ENCODE measurements at places on chromosomes 4 and X.

DNA sequence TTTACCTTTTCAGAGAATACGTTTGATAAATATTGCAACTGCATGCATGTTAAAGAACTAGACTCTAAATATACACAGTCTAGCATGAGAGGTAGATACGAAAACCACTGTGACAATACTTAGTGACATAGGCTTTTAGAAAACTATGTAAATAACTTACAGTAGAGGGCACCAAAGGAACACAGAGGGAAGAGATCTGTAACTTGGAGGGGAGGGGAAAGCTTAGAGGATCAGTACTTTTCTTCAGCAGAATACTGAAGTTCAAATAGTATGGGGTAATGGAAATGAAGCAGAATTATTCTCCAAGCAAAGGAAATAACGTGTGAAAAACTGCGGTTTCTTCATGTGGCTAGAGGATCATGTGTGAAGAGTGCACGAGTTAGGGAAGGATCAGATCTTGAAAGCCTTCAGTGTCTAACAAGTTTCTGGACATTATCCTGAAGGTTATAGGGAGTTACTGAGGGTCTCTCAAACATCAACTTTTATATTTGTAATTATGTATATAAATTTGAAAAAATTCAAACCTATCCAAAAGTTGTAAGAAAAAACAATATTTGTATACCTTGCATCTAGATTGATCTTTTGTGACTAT, 264.3 kb downstream of the NPFFR2 start:
- DNase-seq = peak; percentile 65

DNA sequence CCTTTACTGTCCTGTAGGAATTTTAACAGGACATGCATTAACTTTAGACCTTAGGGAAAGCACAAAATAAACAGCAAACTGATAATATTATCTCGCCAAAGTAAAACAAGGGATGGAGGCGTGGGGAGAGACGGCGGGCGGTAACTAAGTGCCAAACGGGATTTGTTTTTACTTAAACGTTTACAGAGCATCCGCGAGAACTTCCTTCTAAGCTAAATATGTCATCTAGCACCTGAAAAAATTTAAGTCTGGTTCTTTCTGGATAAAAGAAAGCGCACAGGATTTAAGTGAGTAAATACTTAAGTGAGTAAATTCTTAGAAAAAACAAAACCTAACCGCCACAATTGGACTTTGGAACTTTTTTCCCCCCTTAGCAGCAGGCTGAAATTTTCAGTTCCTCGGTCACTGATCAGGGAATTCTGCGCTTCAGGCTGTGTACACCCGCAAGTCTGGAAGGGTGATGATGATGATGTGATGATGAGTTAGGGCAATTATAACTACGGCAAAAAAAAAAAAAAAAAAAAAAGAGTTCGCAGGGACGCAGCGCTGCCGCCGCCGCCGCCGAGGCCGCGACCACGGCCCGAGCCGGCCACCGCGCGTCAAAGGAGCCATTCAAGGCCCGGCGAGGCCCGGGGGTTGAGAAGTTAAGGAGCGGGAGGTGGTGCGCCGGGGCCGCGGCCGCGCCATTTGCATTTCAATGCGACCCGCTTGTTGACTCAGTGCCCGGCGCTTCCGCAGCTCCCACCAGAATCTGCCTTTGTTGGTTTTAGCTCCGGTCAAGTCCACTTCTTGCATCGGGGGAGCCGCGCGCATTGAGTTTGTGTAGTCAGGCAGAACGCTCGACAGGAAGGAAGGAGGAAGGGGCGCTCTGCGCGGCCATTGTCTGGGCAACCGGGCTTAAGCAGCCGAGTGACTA, 108.8 kb downstream of the SPRY1 start:
- peak; percentile 58 for DNase-seq

DNA sequence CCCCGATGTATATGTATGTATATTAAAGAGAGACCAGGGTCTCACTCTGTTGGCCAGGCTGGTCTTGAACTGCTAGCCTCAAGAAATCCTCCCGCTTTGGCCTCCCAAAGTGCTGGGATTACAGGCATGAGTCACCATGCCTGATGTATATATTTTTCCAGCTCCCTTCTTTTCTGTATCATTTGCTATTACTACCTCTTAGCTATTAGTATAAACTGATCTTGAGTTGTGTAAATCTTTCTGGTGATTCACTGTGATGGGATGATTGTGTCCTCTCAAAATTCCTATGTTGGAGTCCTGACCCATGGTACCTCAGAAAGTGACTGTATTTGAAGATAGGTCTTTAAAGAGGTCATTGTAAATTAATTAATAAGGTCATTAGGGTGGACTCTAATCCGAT, 53.1 kb downstream of the HPRT1 start:
- peak; percentile 16 for DNase-seq

- DNase-seq = no peak
Measured at GRCh38 chr4:1980561-1981041, 28.2 kb downstream of the NELFA start.

DNA sequence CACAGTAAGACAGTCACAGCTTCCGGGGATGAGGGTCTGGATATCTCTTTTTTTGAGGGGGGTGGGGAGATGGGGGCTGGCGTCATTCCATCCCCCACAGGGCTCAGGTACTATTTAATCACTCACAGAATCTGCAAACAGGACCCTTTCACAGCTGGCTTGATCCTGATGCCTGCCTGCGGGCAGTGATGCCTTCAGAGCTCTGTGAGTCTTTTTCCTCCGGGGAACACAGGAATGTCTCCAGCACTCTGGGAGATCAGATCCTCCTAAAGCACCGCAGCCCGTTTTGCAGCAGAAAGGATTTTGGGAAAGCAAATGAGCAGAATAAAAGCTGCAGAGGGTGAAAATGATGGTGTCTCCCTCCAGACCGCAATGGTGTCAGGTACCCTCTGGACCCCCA, 13.2 kb upstream of the SHOX start:
- DNase-seq = no peak

DNA sequence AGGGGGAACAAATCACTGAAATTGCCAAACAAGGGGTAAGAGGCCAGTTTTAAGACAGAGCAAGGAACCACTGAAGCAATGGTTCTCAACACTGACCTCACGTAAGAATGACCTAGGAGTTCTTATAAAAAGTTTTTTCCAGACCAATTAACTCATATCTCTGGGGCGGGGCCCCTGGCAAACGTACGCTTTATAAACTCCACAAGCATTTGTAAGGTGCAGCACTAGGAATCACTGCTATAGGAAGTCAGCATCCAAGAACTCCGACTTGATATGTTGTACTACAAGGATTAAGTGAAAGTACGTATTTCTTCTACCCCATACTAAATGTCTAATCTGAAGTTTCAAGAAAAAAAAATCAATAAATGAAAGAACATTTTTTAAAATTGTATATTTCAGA, 269.9 kb downstream of the RCHY1 start:
- DNase-seq = no peak

DNA sequence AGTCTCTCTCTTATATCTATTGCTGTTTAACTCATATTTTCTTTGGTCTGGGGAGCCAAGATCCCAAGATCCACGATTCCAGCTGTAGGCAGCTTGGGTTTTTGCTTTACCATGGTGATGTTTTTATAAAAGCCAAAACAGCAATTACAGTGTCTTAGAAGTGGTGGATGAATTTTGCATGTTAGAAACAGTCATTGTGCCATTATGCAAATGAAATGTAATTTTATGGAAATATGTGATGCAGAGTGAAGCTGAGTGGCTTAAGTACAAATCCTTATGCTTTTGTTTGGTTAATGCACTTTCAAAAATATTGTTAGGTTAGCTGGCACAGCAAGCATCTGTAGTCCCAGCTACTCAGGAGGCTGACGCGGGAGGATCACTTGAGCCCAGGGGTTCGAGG, 32.8 kb upstream of the PTTG2 start:
- no peak for DNase-seq

DNA sequence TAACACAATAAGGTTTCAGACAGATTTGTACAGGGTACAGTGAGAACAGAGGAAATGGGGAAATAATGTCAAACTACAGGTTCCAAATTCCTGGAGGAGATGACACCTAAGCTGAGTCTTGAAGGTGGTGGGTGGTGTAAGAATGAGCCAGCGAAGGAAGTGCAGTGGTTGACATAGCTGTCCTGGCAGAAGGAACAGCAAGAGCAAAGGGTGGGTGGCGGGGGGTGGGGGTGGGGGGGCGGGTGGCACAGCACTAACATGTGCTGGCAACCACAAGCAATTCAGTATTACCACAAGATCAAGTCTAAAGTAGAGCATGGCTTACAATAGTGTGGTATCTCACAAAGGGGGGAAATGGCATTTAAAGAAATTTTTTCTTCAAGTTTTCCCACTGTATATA, 13.1 kb upstream of the G3BP2 start:
- no peak for DNase-seq

- no peak for DNase-seq
Measured at GRCh38 chr4:123984886-123985285, 588.3 kb downstream of the SPRY1 start.

DNA sequence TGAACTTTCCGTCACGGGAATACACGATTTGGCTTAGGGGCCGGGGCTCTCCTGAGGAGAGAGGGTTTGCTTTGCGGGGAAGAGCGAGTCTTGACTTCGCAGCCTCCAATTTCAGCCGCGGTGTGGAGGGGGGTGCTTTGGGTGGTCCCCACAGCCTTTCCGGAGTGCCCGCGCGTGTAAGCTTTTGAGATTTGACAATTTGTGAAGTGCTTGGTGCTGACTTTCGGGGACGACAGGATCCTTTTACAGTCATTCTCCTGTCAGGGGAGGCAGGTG, 355 bp downstream of the SCML1 start:
- DNase-seq = no peak

- DNase-seq = no peak
Measured at GRCh38 chr4:16075061-16075460, 8.8 kb downstream of the PROM1 start.

DNA sequence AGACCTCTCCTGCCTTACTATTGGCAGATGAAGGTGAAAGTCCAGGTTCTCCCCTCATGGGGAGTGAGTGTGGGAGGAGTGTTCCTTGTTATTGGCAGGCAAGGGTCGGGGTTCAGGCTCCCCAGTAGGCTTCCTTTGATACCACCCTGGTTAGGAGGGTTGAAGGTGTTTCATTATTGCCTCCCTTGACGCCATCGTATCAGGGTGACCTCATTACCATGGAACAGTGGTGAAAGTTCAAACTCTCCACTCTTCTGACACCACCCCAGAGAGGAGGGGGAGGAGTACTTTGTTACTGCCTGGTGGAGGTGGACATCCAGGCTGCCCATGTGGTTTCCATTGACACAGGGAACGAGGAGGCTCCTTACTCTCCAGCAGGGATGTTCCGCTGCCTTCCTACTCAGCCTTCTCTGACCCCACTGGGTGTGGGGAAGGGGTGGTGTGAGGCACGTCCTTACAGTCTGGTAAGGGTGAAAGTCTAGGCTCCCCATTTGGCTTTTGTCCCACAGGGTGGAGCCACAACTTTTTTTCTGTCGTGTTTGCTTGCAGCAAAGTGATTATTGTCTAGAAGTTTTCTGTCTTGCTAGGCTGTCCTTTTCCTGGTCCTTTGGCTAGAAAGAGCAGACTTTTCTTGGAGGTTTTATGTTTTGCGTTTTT, 37.2 kb upstream of the USP9X start:
- no peak for DNase-seq

DNA sequence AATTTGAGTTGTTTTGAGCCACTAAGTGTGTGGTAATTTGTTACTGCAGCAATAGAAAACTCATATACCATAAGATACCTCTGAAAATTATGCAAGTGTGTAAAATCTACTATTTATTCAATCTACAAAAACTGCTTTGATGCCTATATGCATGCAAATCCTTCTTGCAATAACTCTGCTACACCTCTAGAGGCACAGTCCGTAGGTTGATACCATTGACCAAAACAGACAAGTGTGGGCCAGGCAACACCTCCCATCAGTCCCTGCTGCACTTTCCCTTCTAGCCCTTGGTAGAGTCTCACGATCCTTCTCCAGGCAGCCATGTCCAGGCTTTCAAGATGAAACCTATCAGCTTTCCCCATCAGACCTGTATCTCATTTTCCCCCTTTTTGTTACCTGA, 48.8 kb upstream of the FAM9A start:
- DNase-seq = no peak

- DNase-seq = peak; percentile 41
Measured at GRCh38 chr4:135274416-135274815, 1072.8 kb upstream of the PABPC4L start.

GRCh38 chr4:53706422-53707032, 115.2 kb upstream of the LNX1 start:
- peak; percentile 66 for DNase-seq

GRCh38 chrX:43018031-43018430, 240.1 kb upstream of the PPP1R2C start:
- no peak for DNase-seq

- no peak for DNase-seq
Measured at GRCh38 chrX:139538907-139539790, 8.6 kb downstream of the F9 start.

- no peak for DNase-seq
Measured at GRCh38 chr4:82394896-82395295, 21.1 kb upstream of the HNRNPD start.

GRCh38 chr4:176708771-176709311, 83.9 kb downstream of the VEGFC start:
- peak; percentile 36 for DNase-seq

GRCh38 chrX:24494647-24495075, 29.6 kb downstream of the PDK3 start:
- DNase-seq = peak; percentile 78

GRCh38 chr4:15109600-15109999, 107.3 kb downstream of the CPEB2 start:
- no peak for DNase-seq

- no peak for DNase-seq
Measured at GRCh38 chrX:123093792-123094191, 90.3 kb upstream of the GRIA3 start.

GRCh38 chr4:89469930-89470375, 162.4 kb upstream of the GPRIN3 start:
- peak; percentile 89 for DNase-seq

Measured in EH (cell line).